ENCODE measurements at places on chromosomes 7 and 10. TPM values are rescaled to one million over a fixed set of nuclear protein-coding genes. Genes with fewer than 3 reads are reported as not detected.

DNA sequence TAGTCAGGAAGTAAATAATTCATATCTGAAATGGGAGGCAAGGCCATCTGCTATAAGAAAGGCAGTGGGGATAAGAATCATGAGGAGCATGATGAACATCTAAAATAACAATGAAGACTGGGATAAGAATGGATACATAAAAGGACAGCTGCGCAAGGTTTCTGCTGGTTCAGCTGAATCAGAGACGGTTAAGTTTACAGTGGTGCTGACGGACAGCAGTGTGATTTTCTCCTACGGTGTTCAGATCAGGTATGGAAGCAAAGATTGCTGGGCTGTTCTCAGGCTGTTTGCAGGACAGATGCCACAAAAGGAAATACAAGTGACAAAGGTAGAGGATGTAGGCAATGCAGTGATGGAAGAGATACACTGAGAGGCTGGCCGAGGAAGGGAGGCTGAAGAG lies 8.4 kb downstream of the CYCS start:
- DNase-seq = no peak
- peaks cover 7% of the 10 kb centered on the region for H3K4me1 ChIP-seq
- peak overlapping the region; percentile 31 for H3K27ac ChIP-seq
- H3K27me3 ChIP-seq = no peaks in the 10 kb centered on the region
- H3K36me3 ChIP-seq = peaks cover 17% of the 10 kb centered on the region

- DNase-seq = no peak
- no peaks in the 10 kb centered on the region for H3K4me1 ChIP-seq
- H3K27me3 ChIP-seq = no peaks in the 10 kb centered on the region
- H3K27ac ChIP-seq = no peak overlapping the region
Observed at GRCh38 chr7:7859411-7859810, 109.2 kb upstream of the GLCCI1 start.

DNA sequence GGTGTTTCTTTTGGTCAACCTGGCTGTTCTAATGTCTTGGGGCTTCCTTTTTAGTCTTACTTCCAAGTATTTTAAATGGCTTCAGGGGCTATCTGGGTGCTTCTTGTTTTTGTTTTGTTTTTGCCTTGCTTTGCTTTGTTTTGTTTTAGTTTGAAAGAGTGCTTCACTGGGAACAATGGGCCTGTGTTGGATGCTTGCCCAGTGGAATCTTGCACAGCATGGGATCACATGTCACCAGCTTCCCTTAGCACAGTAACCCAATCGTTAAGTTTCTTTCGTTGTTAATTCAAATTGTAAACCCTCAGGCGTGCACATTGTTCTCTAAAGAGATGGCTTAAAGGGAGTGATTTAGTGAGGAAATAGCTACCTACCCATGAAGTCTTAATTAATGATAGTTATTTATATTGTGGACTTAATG lies 8.9 kb downstream of the COL17A1 start:
- no peak overlapping the region for H3K4me3 ChIP-seq
- H3K36me3 ChIP-seq = no peaks in the 10 kb centered on the region
- DNase-seq = peak; percentile 29
- H3K4me1 ChIP-seq = peaks cover 6% of the 10 kb centered on the region

GRCh38 chr10:107409522-107409921 lies 245.0 kb upstream of the SORCS1 start:
- no peaks in the 10 kb centered on the region for H3K36me3 ChIP-seq
- no peaks in the 10 kb centered on the region for H3K4me1 ChIP-seq
- no peaks in the 10 kb centered on the region for H3K27me3 ChIP-seq
- H3K27ac ChIP-seq = no peak overlapping the region

DNA sequence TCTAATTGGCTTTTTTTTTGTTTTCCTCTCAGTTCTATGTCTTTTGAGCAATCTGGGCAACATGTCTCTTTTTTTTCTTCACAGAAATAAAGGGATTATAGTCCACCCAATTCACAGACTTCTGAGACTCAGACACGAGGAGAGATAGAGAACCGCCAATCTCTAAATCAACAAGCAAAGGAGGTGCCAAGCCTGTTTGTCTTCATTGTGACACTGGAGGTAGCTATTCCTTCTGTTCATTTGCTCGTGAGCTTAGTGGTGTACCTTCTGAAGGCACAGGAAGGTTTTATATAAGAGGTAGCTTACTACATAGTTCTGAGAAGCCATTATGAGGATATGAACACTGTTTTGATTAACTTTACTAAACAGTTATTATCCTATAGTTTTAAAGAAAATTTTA lies 6.1 kb downstream of the EPHB6 start:
- H3K27me3 ChIP-seq = peaks cover 11% of the 10 kb centered on the region
- H3K36me3 ChIP-seq = no peaks in the 10 kb centered on the region
- H3K4me1 ChIP-seq = no peaks in the 10 kb centered on the region
- no peak for DNase-seq

GRCh38 chr10:26832960-26833359 lies 27.8 kb downstream of the ABI1 start:
- no peaks in the 10 kb centered on the region for H3K27me3 ChIP-seq
- DNase-seq = no peak
- no peak overlapping the region for H3K4me3 ChIP-seq
- no peaks in the 10 kb centered on the region for H3K36me3 ChIP-seq
- H3K4me1 ChIP-seq = no peaks in the 10 kb centered on the region

- H3K36me3 ChIP-seq = no peaks in the 10 kb centered on the region
- H3K4me3 ChIP-seq = no peak overlapping the region
- no peak for DNase-seq
- H3K4me1 ChIP-seq = peaks cover 3% of the 10 kb centered on the region
- no peaks in the 10 kb centered on the region for H3K27me3 ChIP-seq
Observed at GRCh38 chr10:116168329-116168728, 104.7 kb downstream of the GFRA1 start.

DNA sequence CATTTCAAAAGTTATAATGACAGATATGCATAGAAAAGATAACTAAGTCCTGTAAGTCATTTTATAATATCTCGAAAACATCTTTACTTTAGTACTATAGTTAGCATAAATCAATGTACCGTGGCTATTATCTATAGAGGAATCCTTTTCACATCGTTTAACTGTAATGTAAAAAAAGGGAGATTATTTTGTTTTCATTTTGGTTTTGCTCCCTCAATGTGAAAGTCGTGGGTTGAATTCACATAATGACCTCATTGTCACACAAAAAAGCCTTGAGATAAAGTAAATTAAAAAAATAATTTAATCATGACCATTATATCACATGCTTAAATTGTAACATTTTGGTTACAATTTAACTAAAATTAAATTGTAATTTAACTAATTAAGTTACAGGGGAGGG lies 560.5 kb upstream of the POT1 start:
- no peak overlapping the region for H3K4me3 ChIP-seq
- H3K36me3 ChIP-seq = no peaks in the 10 kb centered on the region
- H3K27me3 ChIP-seq = no peaks in the 10 kb centered on the region

- peak; percentile 95 for DNase-seq
- H3K27me3 ChIP-seq = peaks cover 83% of the 10 kb centered on the region
- peak within 1 kb of the TSS; percentile 91 for H3K27ac ChIP-seq
- peaks cover 5% of the 10 kb centered on the region for H3K36me3 ChIP-seq
Observed at GRCh38 chr7:157010588-157011332, at the start of gene MNX1. MNX1 (minus strand) TSS chr7:157010663; CDS start chr7:157010350, 313 bp downstream.

DNA sequence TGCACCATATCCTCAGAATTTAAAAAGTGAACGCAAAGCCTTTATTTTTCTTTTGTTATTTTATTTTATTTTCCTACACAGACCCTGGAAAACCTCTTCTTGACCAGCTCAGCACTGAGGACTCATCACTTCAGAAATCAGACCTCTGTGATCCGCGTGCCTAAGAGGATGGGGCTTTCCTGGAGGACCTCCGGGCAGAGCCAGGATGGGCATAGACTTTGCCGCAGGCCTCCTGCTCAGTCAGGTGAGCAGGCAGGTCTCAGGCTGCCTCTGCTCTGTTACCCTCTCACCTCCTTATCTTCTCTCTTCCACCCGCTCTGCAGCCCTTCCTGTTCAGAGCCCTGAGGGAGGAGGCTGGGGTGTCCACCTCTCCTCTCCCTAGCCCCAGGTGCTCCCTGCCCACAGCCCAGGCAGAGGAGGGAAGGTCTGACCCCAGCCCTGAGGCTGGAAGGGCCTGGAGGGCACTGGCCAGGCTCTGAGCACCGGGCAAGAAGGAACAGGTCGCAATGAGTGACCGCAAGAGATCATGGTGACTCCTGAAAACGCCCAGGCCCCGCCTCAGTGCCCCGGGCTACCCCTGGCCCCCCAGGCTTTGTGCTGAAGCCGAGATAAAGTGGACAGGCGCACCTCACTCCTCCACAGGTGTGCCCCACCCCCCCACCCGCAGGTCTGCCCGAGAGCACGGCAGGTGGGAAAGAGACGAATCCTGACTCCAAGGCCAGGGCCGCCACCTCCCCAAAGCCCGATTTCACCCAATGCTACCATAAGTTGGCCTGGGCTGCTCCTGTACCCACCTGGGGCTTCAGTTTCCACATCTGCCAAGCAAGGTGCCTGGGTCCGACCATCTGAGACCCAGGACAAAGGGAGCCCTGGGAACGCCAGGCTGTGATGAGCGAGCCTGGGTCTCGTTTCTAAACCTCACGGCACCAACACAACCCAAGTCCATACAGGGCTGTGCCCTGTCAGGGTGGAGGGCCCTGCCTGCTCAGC lies 2.8 kb downstream of the CALML5 start:
- DNase-seq = no peak
- H3K27me3 ChIP-seq = no peaks in the 10 kb centered on the region
- H3K4me1 ChIP-seq = peaks cover 25% of the 10 kb centered on the region

DNA sequence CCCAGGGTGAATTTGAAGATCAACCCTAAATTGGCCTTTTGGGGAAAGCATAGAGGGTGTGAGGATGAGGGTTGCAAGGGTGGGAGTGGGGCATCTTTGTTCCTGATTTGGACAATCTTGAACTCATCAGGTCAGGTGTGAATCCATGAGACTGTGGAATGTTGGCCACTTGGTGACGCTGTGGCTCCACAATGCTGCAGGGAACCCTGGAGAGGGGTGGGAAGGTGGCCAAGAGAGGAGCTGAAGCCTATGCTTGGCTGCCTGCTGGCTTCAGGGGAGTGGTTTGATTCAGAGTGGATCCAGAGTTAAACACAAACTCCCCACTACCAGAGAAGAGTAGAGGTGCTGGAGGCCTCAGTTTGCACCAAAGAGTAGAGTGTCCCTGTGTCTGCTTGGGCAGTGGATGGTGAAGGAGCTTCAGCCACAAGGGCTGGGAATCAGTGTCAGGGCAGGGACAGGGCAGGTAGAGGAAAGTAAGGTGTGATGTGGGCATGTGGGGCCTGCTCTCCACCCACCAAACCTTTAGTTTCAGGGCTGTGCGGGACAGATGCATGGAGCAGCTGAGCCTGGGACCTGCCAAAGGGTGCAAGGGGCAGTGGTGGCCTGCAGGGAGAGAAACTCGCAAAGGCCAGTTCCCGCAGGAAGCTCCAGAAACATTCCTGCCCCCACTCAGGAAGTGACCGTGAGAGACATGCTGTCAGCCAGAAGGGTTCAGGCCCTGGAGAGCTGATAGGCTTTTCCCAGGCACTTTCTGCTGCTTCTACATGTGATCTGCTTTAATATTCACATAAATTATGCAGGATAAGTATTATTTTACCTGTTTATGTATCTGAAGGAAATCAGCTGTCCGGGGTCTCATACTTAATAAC lies 81.0 kb upstream of the PRSS58 start:
- peaks cover 2% of the 10 kb centered on the region for H3K27me3 ChIP-seq
- no peak overlapping the region for H3K27ac ChIP-seq
- no peak overlapping the region for H3K4me3 ChIP-seq

DNA sequence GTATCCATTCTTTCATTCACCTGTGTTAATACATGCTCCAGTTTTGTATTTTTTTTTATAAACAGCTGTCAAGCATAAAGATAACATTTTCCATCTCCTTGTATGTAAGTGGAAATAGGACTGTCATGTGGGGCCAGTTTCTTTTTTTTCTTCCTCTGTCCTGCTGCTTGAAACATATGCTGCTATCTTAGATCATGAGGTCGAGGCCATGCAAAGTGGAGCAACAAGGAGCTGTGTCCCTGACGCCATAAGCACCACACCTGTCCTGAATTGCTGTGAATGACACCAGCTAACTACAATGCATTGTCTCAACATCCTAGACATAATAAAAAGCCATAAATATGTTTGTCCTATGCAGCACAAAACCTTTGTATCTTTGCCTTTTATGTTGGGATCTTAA lies 37.7 kb upstream of the SLC26A4 start:
- peak overlapping the region; percentile 43 for H3K27ac ChIP-seq
- H3K36me3 ChIP-seq = no peaks in the 10 kb centered on the region
- peaks cover 13% of the 10 kb centered on the region for H3K4me1 ChIP-seq
- peak; percentile 53 for DNase-seq
- H3K4me3 ChIP-seq = no peak overlapping the region

- DNase-seq = no peak
- H3K27me3 ChIP-seq = no peaks in the 10 kb centered on the region
- peaks cover 48% of the 10 kb centered on the region for H3K36me3 ChIP-seq
- H3K27ac ChIP-seq = no peak overlapping the region
Observed at GRCh38 chr10:125101581-125101980, 58.8 kb downstream of the CTBP2 start.

DNA sequence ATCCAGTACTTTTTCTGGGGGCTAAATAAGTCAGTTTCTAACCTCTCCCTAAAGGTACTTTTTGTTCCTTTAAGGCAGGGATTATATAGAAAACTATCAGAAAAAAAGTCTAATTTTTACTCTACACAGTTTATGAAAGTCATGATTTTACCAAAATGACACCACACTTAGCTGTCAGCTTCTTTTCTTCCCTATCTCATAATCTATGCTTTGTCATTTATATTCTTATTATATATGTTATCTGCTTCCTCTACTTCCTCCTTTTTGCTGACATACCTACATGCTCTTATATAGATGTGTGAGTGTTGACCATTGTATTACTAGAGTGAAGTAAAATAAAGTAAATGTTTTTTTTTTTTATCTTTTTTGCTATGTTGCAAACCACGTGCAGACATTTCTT lies 203.9 kb upstream of the CHRM2 start:
- no peaks in the 10 kb centered on the region for H3K36me3 ChIP-seq
- DNase-seq = no peak
- H3K4me1 ChIP-seq = no peaks in the 10 kb centered on the region
- no peak overlapping the region for H3K4me3 ChIP-seq
- no peak overlapping the region for H3K27ac ChIP-seq
- H3K27me3 ChIP-seq = no peaks in the 10 kb centered on the region

DNA sequence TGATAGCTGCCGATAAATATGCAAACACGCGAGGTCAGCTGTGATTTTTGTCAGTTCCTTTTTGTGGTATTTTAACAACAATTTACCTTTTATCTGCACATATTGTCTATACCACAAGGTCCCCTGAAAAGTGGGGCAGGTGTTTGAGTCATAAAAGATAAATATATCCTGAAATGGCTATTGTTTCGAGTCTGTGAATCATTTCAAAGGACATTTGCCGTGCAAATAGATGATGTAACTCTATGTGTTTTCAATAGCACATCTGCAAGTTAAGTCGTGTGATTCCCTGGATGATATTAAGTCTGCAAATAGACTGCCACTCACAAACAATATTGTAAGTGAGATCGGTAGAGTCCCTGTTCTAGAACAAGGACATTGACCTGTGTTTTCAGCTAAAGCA lies 193.0 kb upstream of the PITRM1 start:
- no peak overlapping the region for H3K27ac ChIP-seq
- no peaks in the 10 kb centered on the region for H3K36me3 ChIP-seq
- H3K4me3 ChIP-seq = no peak overlapping the region
- H3K27me3 ChIP-seq = no peaks in the 10 kb centered on the region

The COBL gene
- 30.5 TPM for polyA plus RNA-seq

The GPR26 gene
- polyA plus RNA-seq = 0.16 TPM

The PLA2G12B gene
- 54.3 TPM for polyA plus RNA-seq

The CYP2C9 gene
- polyA plus RNA-seq = 119 TPM

The SPDYE2B gene
- 1.0 TPM for polyA plus RNA-seq

The DENND11 gene
- polyA plus RNA-seq = 53.4 TPM

The ABCC2 gene
- 94.3 TPM for polyA plus RNA-seq

The CBLL1 gene
- polyA plus RNA-seq = 24.5 TPM

The TCTN3 gene
- polyA plus RNA-seq = 66.9 TPM

The SUFU gene
- polyA plus RNA-seq = 12.9 TPM

The EMX2 gene
- polyA plus RNA-seq = not detected

Data from large intestine (tissue), 12 donors.